ENCODE measurements at places on chromosomes 6 and 20. TPM values are rescaled to one million over a fixed set of nuclear protein-coding genes. Genes with fewer than 3 reads are reported as not detected.
A peak's percentile ranks its signal among the peaks of the same experiment; 100 is the strongest.

- H3K27me3 ChIP-seq, result no peaks in the 10 kb centered on the region
- peaks cover 32% of the 10 kb centered on the region for H3K4me1 ChIP-seq
- H3K27ac ChIP-seq, result no peak overlapping the region
- H3K4me3 ChIP-seq, result no peak overlapping the region
- H3K36me3 ChIP-seq, result no peaks in the 10 kb centered on the region
These were observed 27.5 kb upstream of the AFDN start for GRCh38 chr6:167799033-167799821.

The ANGPT4 gene
- 0.05 TPM for total RNA-seq

- H3K4me1 ChIP-seq, result peaks cover 18% of the 10 kb centered on the region
- no peak overlapping the region for H3K27ac ChIP-seq
- H3K4me3 ChIP-seq, result peak overlapping the region; percentile 53
- DNase-seq, result no peak
- H3K27me3 ChIP-seq, result peaks cover 11% of the 10 kb centered on the region
These were observed 8.0 kb downstream of the PRDM13 start for GRCh38 chr6:99614430-99615186.

DNA sequence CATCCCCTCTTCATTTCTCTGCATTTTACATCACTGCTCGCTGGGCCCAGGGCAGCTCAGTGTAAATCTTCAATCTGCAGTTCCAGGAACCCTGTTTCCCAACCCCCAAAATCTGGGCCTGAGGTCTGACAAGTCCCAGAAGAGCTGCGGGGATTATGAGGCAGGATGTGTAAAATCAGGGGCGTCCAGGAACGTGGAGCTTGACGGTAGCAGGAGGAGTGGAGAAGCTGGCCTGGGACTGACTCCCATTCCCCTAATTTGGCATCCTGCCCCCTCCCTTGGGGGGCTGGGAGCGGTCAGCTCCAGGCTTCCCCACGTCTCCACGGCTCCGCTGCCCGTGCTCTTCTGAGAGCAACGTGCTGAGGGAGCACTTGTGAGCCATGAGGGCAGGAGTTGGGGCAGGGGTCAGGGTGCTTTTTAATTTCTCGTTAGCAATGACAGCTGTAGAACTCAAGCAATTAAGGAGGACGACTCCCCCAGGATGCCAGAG, 23.4 kb upstream of the VEGFA start:
- no peaks in the 10 kb centered on the region for H3K4me1 ChIP-seq
- DNase-seq, result no peak
- H3K27me3 ChIP-seq, result no peaks in the 10 kb centered on the region
- H3K36me3 ChIP-seq, result no peaks in the 10 kb centered on the region
- H3K27ac ChIP-seq, result no peak overlapping the region

GRCh38 chr20:39108746-39109145, 146.6 kb downstream of the DHX35 start:
- H3K27ac ChIP-seq, result no peak overlapping the region
- no peak overlapping the region for H3K4me3 ChIP-seq
- no peaks in the 10 kb centered on the region for H3K4me1 ChIP-seq
- no peaks in the 10 kb centered on the region for H3K27me3 ChIP-seq
- no peak for DNase-seq

The CYP21A2 gene
- total RNA-seq, result 1.7 TPM

DNA sequence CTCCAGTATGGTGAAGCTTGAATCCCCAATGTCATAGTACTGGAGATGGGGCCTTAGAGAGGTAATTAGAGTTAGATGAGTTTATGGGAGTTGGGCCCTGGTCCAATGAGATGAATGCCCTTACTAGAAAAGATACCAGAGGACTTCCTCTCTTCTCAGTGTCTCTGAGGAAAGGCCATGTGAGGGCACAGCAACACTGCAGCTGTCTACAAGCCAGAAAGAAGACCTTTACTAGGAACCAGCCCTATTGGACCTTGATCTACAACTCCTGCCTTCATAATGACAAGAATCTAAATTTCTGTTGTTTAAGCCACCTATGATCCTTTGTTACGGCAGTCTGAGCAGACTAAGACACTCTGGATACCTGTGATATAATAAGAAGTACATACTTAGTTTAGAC, 31.4 kb upstream of the AKAP7 start:
- H3K27ac ChIP-seq, result no peak overlapping the region
- H3K36me3 ChIP-seq, result no peaks in the 10 kb centered on the region
- no peaks in the 10 kb centered on the region for H3K4me1 ChIP-seq
- no peak for DNase-seq

GRCh38 chr20:1569415-1569881, 11.9 kb upstream of the SIRPD start:
- H3K4me3 ChIP-seq, result no peak overlapping the region
- H3K4me1 ChIP-seq, result no peaks in the 10 kb centered on the region
- H3K27ac ChIP-seq, result peak overlapping the region; percentile 31

The CFB gene
- total RNA-seq, result 2,016 TPM

GRCh38 chr6:163627274-163628062, 212.9 kb downstream of the QKI start:
- H3K27ac ChIP-seq, result no peak overlapping the region
- no peaks in the 10 kb centered on the region for H3K4me1 ChIP-seq
- no peak for DNase-seq
- no peak overlapping the region for H3K4me3 ChIP-seq
- H3K27me3 ChIP-seq, result no peaks in the 10 kb centered on the region

DNA sequence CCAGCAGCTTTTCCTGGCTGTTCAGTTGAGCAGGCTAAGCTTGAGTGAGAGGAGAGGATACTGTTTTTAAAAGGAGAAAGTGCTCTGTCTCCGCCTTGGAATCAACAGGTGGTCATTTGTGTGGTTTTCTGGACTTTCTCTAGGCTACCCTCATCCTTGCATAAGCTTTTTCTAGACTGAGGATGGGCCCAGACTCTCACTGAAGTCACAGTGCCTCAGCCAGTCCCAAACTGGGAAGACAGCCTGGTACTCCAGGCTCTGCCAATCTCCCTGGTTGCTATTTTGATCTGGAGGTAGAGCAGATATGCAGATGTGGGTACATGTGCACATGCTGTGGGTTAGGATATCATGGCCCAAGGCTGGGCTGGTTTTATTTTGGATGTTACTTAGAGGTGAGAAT, 7.0 kb downstream of the SCUBE3 start:
- H3K4me3 ChIP-seq, result no peak overlapping the region
- no peaks in the 10 kb centered on the region for H3K4me1 ChIP-seq
- H3K27me3 ChIP-seq, result no peaks in the 10 kb centered on the region
- H3K36me3 ChIP-seq, result no peaks in the 10 kb centered on the region

GRCh38 chr6:16239798-16240123, 1.4 kb downstream of the GMPR start:
- peak overlapping the region; percentile 75 for H3K4me3 ChIP-seq
- no peaks in the 10 kb centered on the region for H3K27me3 ChIP-seq
- H3K4me1 ChIP-seq, result peaks cover 4% of the 10 kb centered on the region
- no peaks in the 10 kb centered on the region for H3K36me3 ChIP-seq

All from liver (tissue), 10 donors.